ENCODE measurements at places on chromosomes 1 and 21.

DNA sequence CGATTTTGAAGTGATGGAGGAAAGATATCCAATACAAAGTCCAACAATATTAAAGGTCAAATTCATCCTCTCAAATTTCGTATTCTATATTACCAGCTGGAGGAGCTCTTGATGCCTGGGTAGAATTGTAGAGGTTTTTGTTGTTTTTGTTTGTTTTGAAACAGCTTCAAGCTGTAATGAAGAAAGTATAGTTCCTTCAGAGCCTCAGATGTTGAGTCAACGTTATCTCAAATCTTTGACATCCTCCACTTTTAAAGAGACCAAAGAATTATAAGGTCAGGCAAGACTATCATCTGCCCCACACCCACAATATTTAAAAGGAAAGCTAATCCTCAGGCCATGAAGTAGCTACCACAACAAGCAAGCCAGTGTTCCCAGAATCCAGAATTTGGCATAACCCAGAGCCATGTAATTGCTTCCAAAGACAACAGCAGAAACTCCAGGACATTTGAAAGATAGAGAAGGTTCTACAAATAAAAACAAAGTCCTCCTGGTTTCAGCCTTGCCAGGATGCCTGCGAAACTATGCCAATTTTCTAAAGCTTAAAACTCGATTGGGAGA lies 24.9 kb downstream of the VAV3 start:
- DNase-seq, result no peak

GRCh38 chr21:42179316-42179715 lies 39.6 kb upstream of the ABCG1 start:
- DNase-seq, result no peak

GRCh38 chr1:157948312-157949073 lies 45.0 kb upstream of the KIRREL1 start:
- no peak for DNase-seq

DNA sequence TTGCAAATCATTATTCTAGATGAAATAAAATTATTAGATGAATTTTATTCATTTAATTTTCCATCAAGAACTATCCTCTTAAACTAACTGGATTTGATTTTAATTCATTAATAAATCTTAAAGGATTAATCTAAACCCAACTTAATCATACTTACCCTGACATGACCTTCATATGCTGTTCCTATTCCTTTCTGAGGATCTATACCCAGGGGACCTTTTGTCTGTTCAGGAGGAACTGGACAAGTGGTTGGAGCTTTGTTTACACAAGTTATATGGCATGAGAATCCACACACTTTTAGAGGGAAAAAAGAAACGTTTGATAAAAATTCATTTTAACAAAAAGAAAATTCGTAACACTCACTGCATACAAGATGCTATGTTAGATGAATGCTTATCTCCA lies 95.2 kb downstream of the COQ8A start:
- no peak for DNase-seq

DNA sequence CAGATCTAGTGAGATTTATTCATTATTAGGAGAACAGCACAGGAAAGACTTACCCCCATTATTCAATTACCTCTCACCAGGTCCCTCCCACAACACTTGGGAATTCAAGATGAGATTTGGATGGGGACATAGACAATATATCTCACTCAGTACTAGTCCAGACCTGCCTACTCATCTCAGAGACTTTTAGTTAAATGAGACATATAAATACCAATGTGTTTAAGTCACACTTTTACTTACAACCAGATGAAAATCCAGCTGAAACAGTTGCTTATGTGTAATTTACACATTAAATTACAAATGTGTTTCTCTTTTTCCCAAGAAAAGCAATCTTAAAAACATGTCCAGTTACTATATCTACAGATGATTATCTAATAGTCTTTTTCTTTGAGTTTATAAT lies 1145.6 kb downstream of the KCNT2 start:
- no peak for DNase-seq

DNA sequence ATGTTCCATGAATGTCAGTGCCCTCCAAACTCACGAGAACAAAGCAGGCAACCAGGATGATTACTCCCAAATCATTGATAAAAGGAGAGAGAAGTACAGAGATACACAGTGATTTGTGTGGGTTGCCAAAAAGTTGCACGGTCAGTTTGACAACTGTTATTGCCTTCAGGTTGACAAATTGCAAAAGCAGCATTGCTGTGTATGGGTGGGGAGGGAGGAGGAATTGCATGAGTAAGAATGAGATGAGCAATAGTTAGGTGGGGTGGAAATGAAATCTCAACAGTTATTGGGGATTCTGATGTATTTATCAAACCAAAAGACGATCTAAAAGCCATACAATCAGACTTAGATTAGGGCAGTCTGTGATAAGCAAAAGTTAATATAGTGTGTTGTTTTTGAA lies 93.7 kb downstream of the NTMT2 start:
- DNase-seq, result no peak

DNA sequence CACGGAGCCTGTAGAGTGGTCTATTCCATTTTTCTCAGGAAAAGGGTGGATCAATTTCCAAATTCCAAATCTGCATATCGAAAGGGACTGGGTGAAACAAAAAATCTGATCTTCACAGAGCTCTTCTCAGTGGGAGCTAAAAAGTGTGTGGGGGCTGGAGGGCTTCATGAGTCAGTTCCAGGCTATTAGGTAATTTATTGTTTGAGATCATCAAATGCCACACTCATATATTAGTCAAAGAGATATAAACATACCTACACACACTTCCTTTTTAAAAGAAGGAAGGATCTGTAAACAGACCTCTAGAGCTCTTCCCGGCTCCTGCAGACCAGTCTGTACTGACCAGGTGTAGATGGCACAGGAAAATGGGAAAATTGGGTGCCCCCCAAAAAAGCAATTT lies 175.4 kb downstream of the ZBTB18 start:
- no peak for DNase-seq

DNA sequence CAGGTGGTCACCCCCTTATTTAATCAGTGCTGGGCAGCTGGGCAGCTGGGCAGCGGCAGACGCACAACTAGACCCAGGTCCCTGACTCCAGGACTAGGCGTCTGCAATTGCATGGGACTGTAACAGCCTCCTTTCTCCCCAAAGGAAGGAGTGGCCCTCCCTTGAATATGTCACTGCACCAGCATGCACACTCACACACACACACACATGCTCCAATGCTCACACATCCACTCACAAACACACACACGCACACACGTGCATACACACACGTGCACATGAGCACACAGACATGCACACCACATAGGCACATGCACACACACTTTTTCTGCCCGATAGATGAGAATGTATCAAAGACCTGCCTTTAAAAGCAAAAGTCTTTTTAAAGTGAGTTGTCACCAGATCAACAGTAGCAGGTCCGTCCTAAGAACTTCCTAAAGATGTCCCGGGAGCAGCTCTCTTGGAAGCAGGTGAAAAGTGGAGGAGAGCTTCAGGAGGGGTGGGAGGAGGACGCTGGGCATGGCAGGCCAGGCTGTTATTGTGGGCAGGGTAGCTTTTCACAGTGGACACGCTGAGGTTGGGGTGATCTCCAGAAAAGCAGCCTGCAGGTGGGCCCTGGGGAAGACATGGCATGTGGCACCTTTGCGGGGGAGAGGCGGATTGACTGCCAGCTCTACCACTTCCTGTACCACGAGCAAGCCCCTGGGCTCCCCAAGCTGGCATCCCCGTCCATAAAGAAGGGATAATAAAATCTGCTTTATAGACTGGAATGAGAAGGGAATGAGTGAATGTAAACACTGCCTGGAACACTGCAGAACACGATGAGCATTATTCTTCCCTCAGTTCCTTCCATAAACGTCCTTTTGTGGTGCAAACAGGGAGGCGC lies 1.7 kb downstream of the PDE9A start:
- DNase-seq, result peak; percentile 29

GRCh38 chr1:7584643-7585042 lies 186.5 kb upstream of the VAMP3 start:
- DNase-seq, result no peak

DNA sequence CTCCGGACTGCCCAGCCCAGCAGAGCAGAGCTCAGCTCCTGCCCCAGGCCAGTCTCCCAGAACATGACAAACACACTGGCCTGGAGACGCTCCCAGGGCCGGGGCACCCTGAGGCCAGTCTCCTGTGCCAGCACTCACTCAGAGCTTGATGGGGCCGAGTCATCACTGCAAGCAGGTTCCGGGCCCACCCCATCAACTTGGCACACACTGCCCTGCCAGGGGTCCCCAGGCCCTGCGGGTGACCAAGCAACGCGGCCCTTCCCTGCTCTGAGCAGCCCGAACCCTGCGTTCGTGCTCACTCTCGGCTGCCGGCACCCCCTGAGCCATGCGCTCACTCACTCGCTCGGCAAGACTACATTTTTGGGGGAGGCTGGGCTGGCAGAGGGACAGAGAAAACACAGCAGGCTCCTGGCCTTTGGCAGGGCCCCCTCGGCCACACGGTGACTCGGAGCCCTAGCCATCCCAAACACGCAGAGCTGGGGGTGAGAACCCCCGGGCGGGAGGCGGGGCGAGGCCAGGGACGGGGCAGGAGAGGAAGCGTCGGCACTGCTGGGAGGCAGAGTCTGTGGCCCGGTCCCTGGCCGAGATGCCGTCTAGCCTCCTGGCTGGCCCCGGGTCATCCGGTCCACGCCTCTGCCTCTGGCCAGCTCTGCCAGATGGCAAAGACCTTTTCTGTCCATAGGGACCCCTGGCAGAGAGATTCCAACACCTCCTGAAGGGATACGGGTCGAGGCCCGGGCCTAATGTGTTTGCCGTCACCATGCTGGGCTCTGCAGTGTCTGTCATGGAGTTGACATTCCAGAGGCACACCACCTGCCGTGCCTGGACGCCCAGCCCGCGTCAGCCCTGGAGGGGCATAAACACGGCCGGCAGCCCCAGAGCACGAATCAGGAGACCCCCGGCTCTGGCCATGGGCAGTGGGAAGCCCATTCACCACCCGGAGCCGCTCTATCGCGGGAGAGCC lies 68.0 kb downstream of the MEGF6 start:
- no peak for DNase-seq

DNA sequence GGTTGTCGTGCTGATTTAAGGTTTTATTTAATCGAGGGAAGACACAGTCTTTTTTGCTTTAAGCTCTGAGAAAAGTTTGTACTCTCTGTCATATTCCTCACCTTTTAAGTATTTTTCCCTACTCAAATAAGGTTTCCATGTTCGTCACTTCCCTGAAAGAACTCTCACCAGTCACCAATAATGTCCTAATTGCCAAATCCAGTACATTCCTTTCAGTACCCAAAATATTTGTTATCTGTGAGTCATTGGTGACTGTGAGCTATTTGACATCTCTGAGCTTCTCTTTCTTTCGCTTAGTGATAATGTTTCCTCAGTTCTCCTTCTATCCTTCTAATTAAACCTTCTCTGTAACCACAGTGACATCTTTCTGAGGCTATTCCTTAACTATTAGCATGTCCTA lies 874.2 kb upstream of the ADGRL2 start:
- DNase-seq, result no peak

GRCh38 chr21:36690628-36691554 lies 8.0 kb upstream of the SIM2 start:
- DNase-seq, result no peak

DNA sequence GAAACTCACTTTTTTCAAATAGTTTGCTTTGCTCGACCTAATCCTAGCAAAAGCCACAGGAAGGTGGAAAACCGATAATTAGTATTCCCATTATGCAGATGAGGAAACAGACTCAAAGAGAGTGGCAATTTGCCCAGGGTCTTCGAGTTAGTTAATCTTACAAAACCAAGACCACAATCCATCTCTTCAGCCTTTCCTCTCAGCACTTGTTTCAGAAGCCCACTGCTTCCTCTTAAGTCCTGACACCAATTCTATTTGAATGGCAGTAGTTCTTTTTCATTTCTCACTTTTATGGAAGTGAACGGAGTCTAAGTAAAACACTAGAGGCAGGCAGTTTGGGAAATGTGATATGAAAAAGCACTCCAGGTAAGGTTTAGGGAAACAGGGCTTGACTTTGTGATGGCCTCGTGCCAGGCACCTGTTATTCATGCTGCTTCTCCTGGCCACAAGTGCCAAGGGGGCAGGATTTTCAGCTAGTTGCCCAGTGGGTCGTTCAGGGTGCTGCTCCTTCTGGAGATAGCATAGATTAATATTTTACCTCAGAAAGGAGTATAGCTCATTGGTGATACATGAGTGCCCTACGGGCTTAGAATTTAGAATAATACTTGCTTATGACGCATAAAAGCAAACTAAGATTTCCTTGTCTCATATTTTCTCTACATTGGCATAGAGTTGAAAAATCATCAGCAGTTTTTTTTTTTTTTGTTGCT lies 76.6 kb upstream of the NRIP1 start:
- no peak for DNase-seq

- DNase-seq, result no peak
Measured at GRCh38 chr1:202639500-202639899, 70.8 kb downstream of the SYT2 start.

GRCh38 chr1:147204080-147204479 lies 21.1 kb downstream of the FMO5 start:
- DNase-seq, result no peak

DNA sequence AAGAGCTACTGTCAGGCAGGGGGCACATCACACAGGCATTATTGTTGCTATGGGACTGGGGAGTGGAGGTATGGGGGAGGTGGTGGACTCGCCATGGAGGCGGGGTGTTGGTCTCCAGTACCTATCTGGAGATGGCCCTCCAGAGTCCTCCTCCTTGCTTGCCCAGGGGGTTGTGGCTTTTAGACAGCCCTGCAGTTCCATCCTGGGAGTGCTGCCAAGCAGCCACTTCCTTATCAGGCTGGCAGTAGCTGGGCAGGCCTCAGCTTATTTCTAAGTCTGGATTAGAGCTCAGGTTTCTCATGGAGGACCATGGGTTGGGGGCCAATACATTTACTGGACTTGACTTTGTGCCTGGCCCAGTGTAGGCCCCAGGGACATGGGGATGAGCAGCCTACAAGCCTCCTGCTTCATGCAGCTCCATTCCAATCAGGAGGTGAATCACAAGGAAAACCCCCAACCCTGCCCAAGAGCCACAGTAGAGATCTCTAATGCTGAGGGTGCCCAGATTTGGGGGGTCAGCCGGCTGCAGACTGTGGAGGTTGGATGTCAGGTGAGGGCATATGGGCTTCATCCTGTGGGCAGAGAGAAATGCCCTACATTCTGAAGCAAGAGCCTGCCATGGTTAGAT lies 210.7 kb upstream of the EDN2 start:
- no peak for DNase-seq
